ENCODE measurements at places on chromosomes 13 and 19.

GRCh38 chr13:93248627-93249047 is 22.0 kb downstream of the GPC6 start:
- peak; percentile 83 for DNase-seq

DNA sequence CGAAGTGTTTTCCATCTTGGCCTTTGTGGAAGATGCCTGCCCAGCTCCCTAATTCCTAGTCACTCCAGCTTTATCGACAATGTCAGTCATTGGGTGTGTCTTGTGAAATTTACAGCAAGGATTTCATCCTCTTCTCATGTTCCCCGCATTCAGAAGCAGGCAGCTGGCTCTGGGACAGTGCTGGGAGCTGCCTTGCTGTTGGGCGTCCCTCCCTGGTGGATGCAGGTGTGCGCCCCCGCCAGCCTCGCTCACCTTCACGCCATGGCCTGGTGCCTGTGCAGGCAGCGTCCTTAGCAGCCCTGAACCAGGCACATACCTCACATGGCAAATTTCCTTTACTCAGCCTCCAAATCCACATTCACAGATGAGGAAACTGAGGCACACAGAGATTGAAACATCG is 39.7 kb upstream of the TFDP1 start:
- no peak for DNase-seq

GRCh38 chr19:10271543-10272086 is 695 bp downstream of the ICAM1 start:
- no peak for DNase-seq

- no peak for DNase-seq
Measured at GRCh38 chr19:13334801-13335481, 171.3 kb downstream of the CACNA1A start.

GRCh38 chr19:45348367-45349125 is 8.0 kb downstream of the KLC3 start:
- no peak for DNase-seq

- DNase-seq = no peak
Measured at GRCh38 chr13:66329988-66330451, 900.1 kb downstream of the PCDH9 start.

- no peak for DNase-seq
Measured at GRCh38 chr13:106140476-106140875, 395.0 kb downstream of the EFNB2 start.

DNA sequence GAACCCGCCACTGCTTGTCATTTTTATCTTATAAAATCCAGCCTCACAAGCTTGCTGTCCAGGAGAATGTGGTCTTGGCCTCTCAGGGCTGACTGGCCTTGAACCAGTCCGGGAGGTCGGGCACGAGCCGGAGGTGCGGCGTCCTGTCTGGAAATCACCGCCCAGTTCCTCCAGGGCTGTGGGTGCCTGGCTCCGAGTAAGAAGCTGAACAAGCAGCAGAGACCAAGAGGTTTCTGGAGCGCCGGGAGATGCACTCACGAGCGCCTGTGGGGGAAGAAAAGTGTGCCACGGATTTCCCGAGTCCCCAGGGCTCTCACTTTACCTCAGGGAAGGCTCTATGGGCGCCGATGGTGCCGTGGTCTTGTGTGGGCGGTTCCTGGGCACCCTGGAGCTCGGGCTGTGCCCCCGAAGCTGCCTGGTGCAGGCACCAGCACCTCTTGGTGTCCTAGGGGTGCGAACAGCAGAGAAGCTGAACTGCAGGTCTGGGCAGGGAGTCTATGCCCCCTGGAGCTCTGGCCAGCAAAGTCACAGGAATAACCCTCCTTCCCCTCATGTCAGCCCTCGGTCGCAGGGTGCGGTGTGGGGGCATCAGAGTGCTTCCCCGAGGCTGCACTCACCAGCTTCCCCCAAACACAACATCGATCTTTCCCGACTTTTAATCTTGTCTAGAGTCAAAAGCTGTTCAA is 50.0 kb downstream of the GAS6 start:
- no peak for DNase-seq

GRCh38 chr19:42634409-42635232 is 39.9 kb upstream of the CEACAM8 start:
- DNase-seq = peak; percentile 42

- DNase-seq = no peak
Measured at GRCh38 chr19:17982430-17982829, 15.5 kb downstream of the KCNN1 start.

DNA sequence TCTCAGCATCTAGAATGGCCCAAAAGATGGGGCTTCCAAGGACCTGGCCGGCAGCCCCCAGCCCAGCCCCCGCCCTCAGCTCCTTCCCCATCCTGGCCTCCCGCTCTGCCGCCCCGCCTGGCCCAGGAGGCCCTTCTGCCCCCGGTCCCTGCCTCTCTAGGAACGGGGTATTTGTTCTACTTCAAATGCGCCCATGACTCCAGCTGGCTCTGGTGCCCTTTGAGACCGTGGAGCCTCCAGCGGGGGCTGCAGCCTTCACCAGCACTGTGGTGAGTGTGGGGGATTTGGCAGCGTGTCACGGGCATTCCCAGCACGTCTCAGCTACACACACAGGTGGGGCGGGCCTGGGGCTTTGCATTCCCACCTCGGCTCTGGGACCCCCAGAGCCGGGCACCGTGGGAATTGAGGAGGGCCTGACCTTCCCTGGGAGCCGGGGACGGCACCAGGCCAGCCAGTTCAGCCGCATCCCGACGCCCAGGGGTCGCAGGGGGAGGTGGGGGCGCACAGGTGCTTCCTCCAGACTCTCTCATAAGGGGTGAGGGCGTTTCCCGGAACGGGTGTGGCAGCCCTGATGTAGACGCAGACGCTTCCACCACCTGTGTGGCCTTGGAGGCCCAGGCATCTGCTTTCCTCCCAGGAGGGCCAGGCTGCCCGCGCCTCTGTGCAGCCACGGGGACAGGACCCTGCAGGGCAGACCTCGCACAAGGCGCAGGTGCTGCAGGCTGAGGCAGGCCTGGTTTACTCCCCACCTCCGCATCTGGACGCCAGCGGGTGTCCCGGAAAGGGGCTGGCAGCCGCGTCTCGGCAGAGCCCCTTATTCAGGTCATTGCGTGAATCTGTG is 947 bp downstream of the ATP4B start:
- DNase-seq = peak; percentile 9

GRCh38 chr13:100139817-100140216 is 50.9 kb downstream of the PCCA start:
- DNase-seq = no peak

DNA sequence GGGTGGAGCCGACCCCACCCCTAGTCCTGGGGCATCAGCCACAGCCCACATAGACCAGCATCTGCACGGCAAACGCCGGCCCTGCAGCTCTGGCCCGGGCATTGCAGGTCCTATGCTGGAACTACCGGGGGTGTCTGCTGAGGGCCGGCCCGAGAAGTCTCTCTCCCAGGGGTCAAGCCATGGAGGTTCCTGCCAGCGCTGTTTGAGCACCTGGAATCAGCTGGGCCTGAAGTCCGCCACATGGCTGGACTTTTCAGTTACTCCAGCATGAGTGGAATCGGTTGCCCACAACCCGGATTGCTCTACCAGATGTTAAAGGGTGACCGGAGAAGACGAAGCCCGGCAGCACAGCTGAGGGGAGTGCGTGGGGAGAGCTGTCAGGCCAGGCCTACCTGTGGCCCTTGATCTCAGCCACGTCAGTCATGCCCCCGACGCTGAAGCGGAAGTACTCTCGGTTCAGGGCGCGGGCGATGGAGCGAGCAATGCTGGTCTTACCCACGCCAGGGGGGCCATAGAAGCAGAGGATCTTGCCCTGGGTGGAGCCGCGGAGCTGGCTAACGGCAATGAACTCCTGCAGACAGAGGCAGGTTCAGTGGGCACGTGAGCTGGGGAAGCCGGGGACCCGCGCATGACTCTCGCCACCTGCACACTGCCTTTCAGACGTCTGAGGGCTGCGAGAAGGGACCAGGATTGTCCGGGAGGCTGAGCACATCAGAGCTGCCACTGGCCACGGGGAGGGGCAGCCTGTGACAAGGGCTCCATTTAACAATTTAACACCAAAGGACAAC is 8.7 kb downstream of the RPL36 start:
- DNase-seq = no peak

DNA sequence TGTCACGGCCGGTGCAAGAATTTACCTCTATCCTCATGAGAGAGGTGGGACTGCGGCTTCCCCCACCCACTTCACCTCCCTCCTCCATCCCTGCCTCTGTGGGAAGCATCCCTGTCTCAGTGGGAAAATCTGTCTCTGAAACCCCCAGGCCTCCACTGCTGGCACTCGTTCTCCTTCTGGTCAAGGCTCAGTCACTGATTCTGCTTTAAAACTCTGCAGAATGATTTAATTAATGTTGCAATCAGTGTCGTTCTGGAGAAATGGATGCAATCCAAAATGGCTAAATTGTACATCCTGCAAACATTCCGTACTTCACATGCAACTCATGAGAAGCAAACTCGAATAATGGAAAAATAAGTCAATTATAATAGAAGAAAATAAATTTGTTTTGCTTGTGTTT is 5.6 kb downstream of the RASL11A start:
- peak; percentile 28 for DNase-seq

- no peak for DNase-seq
Measured at GRCh38 chr13:101915755-101916107, 463.3 kb downstream of the ITGBL1 start.

GRCh38 chr13:21033856-21034602 is 27.4 kb downstream of the LATS2 start:
- no peak for DNase-seq

DNA sequence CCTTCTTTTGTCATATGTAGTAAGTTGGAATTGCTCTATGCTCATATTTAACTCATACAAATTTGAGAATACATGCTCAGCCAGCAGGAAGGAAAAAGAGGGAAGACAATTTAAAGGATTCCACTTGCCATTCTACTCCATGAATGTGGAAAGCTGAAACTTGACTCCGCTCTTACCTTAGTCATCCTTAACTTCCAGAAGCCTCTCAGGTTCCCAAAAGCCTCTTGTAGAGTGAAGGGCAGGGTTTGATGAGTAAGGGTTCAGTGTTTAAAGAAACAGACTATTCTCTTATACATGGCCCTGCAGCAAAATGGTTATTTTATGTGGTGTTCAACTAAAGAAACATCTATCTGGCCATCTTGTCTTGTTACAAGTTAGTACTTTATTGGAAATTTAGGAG is 27.1 kb downstream of the FAM124A start:
- no peak for DNase-seq

DNA sequence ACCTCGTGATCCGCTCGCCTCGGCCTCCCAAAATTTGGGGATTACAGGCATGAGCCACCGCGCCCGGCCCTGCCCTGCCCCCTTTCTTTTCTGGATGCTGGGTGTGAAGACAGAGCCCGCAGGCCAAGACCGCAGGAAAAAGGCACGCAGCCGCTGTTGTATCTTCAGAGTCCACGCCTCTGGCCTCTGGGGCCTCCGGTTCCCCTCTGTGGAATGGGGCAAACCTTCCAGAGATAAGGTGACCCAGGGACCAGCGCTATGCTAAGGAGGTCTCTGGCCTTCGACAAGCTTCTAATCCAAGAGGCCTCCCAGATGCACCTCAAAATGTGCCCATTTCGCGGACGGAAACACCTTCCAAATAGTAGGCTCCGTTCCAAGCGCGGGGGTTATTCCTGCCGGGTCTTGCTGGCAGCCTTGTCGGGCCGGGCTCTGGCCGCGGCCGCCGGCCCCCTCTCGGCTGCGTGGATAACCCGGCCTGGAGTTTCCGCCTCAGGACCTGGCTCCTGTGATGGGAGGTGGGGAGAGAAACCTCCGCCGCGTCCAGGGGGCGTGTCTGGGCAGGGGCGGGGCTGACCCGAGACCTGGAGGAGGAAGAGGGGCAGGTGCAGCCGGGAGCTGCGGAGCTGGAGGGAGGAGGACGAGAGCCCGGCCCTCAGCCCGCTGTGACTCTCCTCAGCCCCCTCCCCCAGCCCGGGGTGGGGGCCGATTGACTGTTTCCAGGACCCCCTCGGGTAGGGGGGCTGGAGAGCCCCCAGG is 13.1 kb downstream of the TJP3 start:
- DNase-seq = peak; percentile 83

DNA sequence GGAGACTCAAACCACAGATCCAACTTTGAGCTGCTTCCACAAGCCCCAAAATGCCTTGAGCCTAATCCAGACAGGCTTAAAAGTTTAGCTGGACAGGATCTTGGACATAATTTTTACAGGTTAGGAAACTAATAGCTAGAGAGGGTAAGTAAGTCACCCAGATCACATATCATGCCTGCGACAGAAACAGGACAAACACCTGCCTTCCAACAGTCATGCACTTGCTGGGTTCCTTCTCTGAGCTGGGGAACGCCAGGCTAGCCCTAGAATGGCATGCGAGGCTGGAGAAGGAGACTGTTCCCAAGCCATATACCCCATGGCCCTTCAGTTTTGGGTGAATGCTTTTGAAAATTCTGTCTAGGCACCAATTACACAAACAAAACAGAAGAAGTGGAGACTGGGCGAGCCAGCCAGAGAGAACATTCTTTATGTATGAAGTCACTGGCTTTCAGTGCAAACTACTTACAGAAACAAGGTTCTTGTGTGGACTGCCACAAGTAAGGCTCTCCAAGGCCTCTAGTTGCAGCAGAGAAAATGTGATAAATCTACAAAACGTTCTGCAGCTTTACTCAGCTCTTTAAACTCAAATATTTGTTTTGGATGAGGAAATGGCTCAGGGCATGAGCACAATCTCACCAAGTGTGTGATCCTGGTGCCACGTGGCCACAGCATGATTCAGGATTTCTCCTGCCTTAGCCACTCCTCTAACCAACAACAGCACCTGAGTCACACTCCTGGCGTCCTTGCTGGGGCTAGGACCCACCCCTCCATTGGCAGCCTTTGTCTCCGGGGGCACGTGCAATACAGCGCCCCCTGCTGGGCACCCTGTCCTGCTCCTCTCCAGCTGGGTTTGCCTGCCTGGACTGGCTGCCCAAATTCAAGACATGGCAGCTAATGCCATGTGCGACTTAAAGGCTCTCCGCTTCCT is 73.4 kb upstream of the UBL3 start:
- peak; percentile 20 for DNase-seq

DNA sequence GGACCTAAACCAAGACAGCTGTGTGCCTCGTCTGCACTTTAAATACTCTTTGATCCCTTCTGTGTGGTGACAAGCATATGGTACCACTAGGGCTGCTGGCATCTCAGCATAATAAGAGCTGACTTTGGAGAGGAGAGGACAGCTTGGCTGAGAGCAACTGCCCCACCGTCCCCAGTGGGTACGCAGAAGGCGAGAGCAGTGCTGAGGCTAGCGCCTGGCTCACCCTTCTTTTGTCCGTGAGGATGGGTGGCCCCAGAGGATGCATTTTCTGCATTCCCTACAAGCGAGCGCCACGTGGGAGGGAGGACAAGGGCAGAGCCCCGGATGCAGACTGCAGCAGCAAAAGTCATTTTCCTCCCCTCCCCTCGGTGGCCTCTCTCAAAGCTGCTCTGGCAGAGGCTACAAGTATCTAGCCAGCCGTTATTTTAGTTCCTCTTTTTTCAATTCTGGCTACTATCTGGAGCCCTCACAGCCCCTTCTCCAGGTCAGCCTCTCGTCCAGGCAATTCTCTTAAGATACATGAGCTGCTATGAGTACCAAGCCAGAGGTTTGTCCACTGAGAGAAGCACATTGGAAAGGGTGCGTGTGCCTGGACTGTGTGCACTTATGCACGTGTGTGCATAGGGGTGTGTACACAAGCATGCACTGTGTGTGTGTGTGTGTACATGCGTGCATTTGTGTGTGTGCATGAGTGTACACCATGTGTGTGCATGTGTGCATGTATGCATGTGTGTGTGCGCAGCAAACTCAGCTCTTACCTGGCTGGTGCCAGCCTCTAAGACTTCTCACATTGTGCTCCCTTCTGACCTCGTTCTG is 51.3 kb downstream of the RAB20 start:
- DNase-seq = no peak
